ENCODE measurements at places on chromosomes 2 and 18.

- no peak for DNase-seq
Observed at GRCh38 chr2:123002660-123003248, 1022.3 kb upstream of the CNTNAP5 start.

GRCh38 chr2:136495636-136496035 is 269.7 kb upstream of the THSD7B start:
- DNase-seq: no peak

- no peak for DNase-seq
Observed at GRCh38 chr2:84902526-84902925, 2.9 kb upstream of the TMSB10 start.

- peak; percentile 78 for DNase-seq
Observed at GRCh38 chr2:171523088-171524017, 1.1 kb downstream of the CYBRD1 start.

- no peak for DNase-seq
Observed at GRCh38 chr2:20737505-20737904, 70.6 kb downstream of the GDF7 start.

GRCh38 chr2:62727876-62728566 is 22.5 kb downstream of the EHBP1 start:
- no peak for DNase-seq

GRCh38 chr2:173252581-173252980 is 102.1 kb upstream of the CDCA7 start:
- DNase-seq: no peak

- no peak for DNase-seq
Observed at GRCh38 chr18:23115683-23116096, 19.6 kb upstream of the CABLES1 start.

- DNase-seq: no peak
Observed at GRCh38 chr2:65675350-65675749, 243.0 kb upstream of the SPRED2 start.

DNA sequence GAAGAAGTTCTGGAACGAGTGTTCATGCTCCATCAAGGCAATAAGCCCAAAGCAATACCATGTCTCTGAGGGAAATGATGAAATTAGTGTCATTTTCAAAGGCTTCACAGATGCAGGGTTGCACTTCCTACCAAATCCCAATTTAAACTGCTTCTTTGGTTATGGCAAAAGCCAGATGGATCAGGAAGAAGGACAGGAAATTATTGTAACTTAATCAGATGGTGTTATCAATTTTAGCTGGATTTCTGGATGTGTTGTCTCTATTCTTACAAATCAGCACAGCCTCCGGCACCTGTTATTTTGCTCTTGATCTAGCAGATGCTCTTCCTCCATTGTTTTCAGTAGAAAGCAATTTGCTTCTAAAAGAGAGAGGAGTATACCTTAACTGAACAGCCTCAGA is 693.4 kb downstream of the SOCS6 start:
- no peak for DNase-seq

Measured in tibial nerve (tissue), 4 donors.